ENCODE measurements at places on chromosomes 11 and 22.

DNA sequence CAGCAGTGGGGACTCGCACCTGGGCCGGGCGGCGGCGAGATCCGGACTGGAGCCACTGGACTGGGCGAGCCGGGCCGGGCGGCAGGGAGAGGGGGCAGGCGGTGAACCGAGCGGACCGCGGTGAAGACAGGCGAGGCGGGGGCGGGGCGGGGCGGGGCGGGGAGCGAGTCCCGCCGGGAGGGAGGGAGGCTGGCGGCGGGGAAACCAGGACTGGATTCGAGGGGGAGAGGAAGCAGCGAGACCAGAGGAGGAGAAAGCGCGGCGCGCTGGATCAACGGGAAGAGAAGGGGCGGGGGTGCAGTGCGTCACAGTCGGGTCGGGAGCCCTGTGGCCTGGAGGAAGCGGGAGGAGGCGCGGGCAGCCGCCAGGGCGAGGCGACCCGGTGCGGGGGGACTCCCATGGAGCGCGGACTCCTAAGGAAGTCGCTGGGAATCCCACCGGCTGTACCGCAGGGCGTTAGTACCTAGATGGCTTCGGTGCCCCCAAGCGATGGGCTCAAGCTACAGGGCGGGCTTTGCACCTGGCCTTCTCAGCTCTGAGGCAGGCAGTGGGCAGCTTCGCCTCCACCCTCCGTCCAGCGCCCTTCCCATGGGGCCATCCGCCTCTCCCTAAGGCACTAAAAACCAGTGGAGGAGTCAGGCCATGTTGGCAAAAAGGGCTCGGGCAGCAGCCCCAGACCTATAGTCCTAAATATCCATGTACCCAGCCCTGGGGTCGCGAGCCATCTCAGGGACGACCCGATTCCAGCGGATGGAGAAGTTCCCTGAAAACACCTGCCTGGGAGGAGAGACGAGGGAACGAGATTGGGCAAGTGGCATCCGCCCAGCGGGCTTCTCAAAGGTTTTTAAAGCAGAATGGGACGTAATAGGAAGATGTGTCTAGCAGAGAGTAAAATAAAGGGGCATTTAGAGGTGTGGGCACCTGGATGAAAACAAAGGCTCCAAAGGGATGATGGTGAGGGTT, at the start of gene TMEM121B:
TSS of gene TMEM121B (minus strand) at position 128 of the 963 bp plus-strand sequence. CDS start 233 bp downstream, outside the sequence.
- DNase-seq = no peak

DNA sequence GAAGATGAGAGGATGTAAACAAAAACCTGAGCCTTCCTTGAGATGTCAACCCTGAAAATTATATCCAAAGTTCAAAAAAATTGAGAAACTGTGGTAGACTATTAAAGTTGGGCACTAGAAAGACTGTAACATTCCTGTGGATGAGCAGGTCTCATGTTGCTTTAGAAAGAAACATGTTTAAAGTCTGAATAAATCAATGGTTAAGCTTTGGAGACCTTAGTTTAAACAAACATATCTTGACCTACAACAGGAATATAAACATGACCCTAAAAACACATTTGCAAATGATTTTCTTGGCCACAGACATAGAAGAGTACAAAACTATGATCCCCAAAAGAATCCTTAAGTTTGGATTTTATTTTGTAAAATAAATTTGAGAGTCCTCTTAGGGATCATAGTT, 38.1 kb upstream of the PCF11 start:
- DNase-seq = no peak

DNA sequence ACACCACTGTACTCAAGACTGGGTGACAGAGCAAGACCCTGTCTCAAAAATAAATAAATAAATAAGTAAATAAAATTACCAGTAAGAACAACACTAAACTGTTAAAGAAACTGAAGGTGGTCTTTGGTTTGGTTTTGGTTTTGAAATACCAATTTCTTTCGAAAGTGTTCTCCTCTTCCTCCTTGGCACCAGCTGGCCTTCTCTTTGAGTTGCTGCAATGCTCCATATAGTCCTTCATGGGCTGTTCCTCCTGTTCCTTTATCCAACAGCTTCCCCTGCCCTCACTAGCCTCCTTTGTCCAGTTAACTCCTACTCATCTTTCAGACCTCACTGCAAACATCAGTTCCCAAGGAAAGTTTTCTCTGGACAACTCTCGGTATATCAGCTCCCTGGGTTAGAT, 5.0 kb upstream of the UVRAG start:
- no peak for DNase-seq

GRCh38 chr11:94175535-94175934, 46.9 kb downstream of the PANX1 start:
- no peak for DNase-seq

DNA sequence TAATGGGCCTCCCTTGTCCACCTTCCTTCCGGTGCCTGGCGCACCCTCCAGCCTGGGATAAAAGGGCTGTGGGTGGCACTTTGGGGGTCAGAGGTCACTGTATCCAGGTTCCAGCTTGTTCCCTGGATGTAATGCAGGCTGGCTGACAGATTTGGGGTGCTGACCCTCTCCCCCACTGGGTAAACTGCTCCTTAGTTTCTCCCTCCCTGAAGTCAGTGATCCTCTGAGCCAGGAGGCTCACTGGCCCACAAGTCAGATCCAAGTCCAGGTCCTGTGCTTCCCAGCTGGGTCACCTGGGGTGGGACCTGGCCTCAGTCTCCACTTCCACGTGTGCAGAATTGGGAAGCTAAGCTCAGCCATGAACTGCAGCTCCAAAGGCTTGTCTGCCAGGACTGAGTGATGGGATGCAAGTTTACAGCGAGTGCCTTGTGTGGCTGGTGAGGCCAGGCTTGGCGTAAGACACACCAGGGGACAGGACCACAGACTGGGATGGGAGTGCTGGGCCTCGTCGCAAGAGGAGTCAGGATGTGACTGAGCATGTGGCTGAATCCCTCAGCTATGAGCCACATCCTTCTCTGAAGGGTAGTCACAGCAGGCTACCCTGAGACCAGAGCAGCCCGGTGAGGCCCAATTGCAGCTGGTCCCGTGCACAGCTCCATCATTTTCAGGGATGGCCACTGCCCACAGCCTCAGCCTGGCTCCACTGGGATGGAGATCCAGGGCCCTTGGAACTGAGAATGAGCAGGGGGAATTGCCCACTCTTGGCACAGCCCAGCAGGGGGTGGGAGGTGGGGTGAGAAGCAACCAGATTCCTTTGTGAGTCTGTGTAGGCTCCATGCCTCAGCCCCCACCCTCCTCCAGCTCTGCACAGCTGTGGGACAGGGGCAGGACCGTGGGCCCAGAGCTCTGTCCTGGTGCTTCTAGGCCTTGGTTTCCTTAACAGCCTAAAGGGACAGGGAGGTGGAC, 7.2 kb downstream of the SHISA8 start:
- no peak for DNase-seq
